ENCODE measurements at places on chromosomes 3 and 15. TPM values are rescaled to one million over a fixed set of nuclear protein-coding genes. Genes with fewer than 3 reads are reported as not detected.

DNA sequence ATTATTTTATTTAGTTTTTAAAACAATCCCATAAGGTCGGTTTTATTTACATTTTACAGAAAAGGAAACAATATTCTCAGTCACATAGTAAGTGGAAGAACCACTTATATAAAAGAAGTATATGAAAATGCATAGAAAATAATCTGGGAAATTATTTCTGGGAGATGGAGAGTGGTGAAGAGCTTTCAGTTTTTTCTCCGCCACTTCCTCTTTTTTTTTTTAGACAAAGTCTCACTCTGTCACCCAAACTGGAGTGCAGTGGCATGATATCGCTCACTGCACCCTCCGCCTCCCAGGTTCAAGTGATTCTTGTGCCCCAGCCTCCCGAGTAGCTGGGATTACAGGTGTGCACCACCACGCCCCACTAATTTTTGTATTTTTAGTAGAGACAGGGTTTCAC lies 21.2 kb downstream of the RAD51 start:
- no peaks in the 10 kb centered on the region for H3K27me3 ChIP-seq
- H3K36me3 ChIP-seq = peaks cover 4% of the 10 kb centered on the region

- H3K4me3 ChIP-seq = no peak overlapping the region
- peaks cover 33% of the 10 kb centered on the region for H3K27me3 ChIP-seq
- H3K36me3 ChIP-seq = peaks cover 7% of the 10 kb centered on the region
- DNase-seq = no peak
- H3K27ac ChIP-seq = no peak overlapping the region
Observed at GRCh38 chr3:115646027-115646690, 22.8 kb downstream of the GAP43 start.

- H3K4me1 ChIP-seq = no peaks in the 10 kb centered on the region
- H3K27me3 ChIP-seq = peaks cover 33% of the 10 kb centered on the region
- no peak overlapping the region for H3K4me3 ChIP-seq
- no peak for DNase-seq
Observed at GRCh38 chr15:48898032-48898431, 20.1 kb downstream of the EID1 start.

DNA sequence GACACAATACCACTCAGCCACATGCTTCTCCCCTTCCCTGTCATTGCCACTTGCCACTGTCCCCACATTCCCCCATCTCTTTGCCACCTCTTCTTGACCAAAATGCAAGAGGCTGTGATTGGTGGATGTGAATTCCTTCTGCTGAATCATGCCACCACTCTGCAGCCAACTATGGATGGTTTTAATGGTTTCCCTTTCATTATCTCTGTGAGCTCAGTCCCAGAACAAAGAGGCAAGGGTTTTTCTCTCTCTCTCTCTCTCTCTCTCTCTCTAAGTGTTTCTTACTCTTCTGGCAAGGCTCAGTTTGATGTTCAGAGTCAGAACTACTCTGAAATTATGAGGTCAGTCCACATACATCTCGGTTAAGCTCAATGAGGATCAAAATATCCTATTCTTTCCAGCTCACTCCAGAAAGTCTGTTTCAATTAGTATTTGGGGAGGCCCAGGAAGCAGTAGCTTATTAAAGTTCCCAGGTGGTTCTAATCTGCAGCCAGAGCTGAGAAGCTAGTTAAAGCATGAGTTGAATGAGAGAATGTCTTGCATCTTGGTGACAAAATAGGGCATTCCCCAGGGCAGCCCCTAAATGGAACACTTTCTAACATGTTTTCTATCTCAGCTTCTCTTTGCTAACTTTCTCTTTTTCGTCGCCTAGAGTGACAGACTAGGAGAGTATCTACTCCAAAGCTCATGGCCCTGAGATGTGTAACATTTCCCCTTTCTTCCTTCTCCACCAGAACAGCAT lies 8.5 kb upstream of the ILDR1 start:
- DNase-seq = no peak
- peaks cover 10% of the 10 kb centered on the region for H3K4me1 ChIP-seq
- peaks cover 3% of the 10 kb centered on the region for H3K36me3 ChIP-seq

DNA sequence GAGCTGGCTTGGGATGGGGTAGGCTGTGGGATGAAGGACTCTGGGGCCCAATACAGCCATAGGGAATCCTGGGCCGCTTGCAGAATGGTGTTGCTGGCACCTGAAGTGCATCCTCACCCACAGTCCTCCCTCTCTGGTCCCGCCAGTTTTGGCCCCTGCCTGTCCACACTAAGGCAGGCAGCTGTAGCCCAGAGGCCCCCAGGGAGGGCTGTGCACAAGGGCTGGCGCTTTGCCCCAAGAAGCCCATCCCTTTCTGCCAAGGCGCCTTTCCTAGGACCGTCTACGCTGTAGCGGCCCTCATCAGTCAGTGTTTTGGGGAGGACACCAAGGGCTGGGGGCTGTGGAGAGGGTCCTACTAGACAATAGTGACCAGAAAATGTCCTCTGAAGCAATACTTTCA lies 116.2 kb upstream of the ABHD17C start:
- DNase-seq = no peak
- no peak overlapping the region for H3K27ac ChIP-seq
- H3K27me3 ChIP-seq = peaks cover 14% of the 10 kb centered on the region
- H3K4me1 ChIP-seq = no peaks in the 10 kb centered on the region

DNA sequence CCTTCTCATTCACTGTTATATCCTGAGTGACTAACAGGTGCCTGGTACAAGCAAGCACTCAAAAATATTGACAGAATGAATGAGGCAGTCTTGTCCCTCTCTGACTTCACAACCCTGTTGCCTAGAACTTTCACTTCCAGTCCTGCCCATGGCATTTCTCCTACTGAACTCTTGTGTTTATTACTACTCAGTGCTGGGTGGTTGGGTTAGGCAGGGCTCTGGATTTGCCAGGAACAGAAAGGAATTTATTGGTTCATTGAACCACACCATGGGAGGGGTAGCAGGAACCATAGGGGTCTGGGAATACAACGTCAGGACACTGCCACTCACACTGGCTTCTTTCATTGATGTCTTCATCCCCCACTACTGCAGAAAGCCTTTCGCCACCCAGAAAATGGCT lies 41.9 kb upstream of the SEMA4B start:
- no peaks in the 10 kb centered on the region for H3K27me3 ChIP-seq
- DNase-seq = no peak
- H3K36me3 ChIP-seq = no peaks in the 10 kb centered on the region

GRCh38 chr3:100697723-100698285 lies 11.5 kb upstream of the TFG start:
- no peaks in the 10 kb centered on the region for H3K36me3 ChIP-seq
- H3K27ac ChIP-seq = no peak overlapping the region
- H3K27me3 ChIP-seq = peaks cover 89% of the 10 kb centered on the region
- H3K4me3 ChIP-seq = no peak overlapping the region
- DNase-seq = no peak
- H3K4me1 ChIP-seq = no peaks in the 10 kb centered on the region

HCN4 gene
- total RNA-seq = not detected

WWTR1 gene
- total RNA-seq = 6.7 TPM

GOLGA6C gene
- total RNA-seq = not detected
